ENCODE measurements at places on chromosomes 16 and 17.

- DNase-seq = no peak
Measured at GRCh38 chr17:82449883-82450356, 632 bp downstream of the CYBC1 start.

DNA sequence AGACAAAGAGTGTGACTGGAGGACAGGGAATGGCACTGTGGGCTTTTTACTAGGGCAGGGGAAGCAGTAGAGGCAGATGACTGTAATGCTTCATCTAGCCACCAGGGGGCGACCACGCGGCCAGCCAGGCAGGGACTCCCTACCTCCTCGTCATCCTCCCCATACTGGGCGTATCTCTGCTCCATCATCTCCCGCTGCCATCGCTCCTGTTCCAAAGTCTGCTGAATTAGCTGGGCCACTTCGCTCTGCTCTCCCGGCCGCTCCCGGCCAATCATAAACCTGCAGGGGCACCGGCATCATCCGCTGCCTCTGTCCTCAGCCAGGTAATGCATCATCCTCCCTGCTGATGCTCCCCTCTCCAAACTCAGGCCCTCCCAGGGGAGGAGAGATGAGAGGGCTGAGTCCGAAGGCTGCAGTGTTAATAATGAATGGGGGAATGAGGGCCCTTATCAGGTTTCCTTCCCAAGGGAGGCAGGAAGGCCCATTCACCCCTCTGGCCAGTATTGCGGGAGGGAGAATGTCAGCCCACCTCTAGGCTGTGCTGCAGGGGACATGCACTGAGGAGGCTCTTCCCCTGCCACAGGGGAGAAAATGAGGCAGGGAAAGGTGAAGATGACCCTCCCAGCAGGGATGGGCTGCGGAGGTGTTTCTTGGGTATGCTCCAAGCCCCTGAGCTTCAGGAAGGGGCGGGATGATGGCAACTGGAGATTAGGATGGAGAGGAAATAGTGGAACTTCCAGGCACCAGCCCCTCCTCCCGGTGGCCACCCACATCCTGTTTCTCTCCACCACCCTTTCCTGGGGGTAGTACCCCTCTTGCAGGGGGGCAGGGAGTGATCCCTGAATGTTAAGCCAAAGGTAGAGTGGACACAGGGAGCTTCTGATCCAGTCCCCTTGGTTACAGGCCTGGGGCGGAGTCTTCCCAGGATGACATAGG is 10.3 kb upstream of the SAMD14 start:
- DNase-seq = peak; percentile 74

GRCh38 chr16:30628628-30629540 is 18.7 kb upstream of the ZNF689 start:
- DNase-seq = peak; percentile 79

DNA sequence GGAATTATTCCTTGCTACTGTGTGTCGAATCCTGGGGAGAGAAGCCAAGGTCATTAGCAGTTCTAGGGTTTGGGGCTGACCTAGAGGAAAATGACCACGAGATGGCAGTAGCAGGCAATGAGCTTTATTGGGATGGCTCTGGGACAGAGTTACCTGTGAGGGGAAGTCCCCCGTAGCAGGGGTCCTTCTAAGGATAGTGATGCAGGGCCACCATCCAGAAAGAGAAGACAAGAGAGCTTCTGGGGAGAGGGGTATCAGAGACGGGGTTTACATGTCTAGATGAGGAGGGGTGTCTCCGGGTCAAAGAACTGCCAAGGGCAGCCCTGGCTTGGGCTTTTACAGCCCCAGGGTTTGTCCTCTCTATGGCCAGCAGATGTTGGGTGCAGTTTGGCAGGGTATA is 6.4 kb upstream of the GGT6 start:
- DNase-seq = peak; percentile 49

GRCh38 chr17:60901242-60901641 is 223.6 kb downstream of the BCAS3 start:
- DNase-seq = peak; percentile 79

DNA sequence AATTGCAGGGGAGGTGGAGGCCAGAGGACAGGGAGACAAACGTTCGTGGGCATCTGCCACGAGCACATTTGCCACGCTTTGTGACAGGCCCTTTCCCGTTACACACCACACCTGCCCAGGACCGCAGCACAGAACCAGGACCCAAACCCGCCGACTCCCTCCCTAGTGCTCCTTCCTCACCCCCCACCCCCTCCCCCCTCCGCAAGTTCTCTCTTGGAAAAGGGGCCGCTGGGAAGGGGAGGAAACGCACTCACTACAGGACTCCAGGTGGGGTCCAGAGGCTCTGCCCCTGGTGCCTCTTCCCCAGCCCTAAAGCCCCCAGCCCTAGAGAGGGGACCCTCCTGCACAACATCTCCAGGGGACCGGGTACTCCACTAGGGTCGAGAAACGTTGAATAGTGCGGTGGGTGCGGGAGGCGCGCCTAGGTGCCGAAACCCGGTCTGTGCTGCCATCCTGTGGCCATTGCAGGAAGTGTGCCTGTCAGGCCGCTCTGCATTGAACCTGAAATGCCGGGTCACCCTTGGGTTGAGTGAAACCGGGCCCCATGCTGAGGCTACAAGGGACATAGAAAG is 21.9 kb upstream of the EIF1 start:
- DNase-seq = peak; percentile 71

GRCh38 chr17:58813712-58814111 is 58.1 kb downstream of the PPM1E start:
- no peak for DNase-seq

- DNase-seq = no peak
Measured at GRCh38 chr17:49439673-49440571, 25.2 kb upstream of the PHB1 start.

DNA sequence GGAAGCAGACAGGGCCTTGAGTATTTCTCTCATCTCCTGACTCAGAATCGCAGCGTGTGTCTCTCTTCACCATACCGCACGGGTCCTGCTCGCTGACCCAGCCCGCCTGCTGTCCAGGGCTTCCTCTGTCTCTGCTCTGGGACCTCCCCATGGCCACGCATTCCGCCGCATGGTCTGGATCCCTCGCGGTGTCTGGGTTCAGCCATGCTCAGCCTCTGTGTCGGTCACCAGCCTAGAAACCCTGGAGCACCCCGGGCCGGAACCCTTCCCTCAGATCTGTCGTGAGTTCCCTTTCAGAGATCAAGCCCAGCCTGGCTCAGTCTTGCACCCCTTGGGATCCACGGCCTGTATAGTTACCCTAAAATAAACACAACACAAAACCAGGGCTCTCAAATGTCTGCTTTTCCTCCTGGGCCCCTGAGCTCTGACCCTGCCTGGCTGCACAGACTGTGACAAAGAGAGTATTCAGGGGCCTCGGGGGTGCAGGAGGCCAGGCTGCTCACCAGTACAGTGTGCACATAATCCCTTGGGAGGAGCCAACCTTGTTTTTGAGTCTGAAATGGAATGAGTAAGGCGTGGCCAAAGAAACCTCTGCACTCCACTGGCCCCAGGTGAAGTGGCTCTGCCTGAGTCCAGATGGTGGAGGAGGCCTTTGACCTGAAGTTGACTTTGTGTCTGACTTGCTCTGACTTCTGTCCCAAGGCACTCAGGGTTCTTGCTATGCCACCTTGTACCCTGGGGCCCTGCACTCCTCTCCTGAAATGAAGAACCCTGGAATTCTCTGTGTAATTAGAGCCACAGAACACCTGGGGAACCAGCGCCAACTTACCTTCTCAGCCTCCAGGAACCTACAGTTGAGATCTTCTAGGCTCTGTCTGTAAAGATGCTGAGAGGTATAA is 5.8 kb upstream of the SPIRE2 start:
- DNase-seq = no peak

DNA sequence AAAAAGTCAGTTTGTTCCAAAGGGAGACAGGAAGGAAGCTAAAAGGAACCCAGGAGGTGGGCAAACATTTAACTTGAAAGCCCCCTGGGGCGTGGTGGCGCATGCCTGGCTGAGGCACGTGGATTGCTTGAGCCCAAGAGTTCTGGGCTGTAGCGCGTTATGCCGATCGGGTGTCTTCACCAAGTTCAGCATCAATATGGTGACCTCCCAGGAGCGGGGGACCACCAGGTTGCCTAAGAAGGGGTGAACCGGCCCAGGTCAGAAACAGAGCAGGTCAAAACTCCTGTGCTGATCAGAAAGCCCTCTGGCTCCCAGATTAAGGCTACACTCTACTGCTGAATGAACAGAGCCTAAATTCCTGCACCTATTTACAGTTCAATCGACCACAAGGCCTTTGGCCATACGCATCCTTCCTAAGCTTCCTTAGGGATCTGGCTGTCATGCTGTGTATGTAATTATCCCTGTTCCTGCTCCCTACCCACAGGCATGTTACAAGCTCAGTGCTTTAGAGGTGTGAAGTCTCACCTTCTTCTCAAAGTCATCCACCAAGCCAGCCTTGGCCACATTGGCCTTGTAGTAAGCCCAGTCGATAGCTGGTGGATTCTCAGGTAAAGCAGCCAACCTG is 5.0 kb downstream of the ATP5PD start:
- DNase-seq = no peak

DNA sequence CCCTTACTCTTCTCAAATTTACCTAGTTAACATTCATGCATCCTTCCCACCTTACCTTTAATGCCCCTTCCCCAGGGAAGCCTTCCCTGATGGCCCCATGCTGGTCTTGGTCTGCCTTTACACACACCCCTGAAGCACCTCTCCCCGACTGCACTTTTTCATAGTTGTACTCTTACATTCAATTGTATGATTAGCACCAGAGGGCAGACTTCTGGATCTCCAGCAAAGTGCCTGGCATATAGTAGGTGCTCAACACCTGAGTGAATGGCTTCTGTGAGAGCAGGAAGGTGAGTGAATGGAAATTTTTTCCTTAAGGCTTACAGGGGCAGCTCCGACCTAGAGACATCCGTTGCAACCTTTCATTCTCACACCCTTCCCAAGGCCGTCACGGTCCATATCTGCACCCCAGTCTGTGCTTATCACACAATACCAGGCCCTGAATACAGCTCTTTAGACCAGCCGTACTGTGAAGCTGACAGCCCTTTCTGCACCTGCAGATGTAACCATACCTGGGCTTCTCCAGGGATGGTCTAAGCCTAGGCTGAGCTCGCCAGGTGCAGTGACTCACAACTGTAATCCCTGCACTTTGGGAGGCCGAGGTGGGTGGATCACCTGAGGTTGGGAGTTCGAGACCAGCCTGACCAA is 4.4 kb downstream of the PGAP3 start:
- DNase-seq = no peak

GRCh38 chr17:9833922-9834321 is 8.2 kb downstream of the GLP2R start:
- no peak for DNase-seq

DNA sequence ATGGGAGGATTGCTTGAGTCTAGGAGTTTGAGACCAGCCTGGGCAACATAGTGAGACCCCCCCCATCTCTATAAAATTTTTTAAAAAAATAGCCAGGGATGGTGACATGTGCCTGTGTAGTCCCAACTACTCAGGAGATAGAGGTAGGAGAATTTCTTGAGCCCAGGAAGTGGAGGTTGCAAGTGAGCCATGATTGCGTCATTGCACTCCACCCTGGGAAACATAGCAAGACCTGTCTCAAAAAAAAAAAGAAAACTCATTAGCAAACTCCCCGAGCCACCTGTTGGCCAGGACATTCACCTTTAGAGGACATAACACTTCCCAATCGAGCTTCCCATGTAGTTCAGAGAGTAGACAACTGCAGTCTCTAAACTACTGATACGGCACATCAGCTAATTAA is 274.2 kb downstream of the ABCC12 start:
- DNase-seq = no peak

DNA sequence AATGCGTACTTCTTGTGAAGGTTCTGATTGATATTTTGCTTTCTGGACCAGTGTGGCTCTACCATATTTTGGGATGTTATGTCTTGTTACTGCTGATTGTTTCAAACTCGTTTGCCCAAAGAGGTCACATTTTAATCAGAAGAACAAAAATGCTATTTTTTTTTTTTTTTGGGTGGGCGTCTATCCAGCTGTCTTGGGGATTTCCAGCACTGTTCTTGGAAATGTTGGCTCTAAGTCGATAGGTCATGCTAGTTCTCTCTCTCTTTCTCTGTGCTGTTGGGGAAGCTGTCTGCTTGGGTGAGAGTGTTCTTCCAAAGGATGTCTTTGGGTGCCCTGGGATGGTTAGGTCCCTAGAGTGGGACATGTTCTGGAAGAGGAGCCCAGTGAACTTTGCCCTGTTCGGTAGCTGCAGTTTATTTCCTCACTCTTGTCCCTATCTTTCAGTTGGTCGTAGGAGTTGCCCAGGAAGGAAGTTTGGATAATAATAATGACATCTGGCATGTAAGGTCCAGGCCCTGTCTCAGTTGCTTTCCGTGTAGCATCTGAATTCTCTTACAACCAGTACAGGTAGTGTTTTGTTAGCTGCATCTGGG is 2.9 kb downstream of the IRF8 start:
- peak; percentile 54 for DNase-seq

DNA sequence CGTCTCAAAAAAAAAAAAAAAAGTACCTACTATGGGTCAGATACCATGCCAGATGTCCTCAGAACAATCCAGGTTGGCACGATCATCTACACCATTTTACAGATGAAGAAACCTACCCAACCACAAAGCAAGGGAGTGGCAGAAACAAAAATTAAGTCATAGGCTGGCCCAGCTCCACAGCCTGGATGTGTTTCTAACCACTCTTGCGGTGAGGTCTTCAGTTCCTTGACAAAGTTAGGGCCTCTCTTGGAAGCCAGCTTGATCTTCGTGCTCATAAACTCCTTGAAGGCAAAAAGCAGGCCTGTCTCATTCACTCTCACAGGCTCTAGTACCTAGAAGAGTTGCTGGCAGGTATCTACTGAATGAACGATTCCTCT is 6.2 kb downstream of the GGA2 start:
- DNase-seq = peak; percentile 31

DNA sequence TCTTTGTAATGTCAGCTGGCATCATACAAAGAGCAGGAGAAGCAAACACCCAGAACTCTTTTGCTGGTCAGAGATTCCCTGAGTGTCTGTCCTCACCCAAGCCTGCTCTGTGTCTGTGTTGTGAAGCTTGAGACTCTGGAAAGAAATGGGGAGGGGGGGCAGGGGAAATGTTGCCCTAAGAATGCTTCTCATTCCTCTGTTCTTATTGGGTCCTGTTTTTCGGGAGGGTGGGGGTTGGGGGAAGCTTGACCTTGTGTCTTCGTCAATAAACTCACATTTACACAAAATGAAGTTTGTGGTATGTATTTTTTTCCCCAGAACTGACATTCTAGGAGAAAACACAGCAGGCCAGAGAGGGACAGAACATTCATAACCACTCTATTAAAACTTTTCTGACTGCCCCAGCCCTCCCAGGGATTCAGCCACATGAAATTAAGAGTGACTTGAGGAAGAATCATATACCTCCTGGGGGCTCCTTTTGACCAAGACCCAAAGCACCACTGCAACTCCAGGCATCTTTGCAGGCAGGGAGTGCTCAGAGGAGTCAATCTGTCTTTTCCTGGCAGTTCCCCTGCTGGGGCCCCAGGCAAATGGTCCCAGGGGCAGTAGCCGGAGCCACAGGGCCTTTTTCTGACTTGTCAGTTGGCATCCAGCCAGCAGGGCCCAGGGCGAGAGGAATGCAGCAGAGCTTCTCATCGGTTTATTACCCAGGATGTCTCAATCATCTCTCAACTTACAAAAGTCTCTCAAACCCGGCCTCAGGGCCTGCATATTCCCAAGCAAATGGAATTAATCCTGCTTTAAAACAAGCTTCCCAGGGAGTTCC is 5.1 kb upstream of the RASL10B start:
- DNase-seq = no peak

GRCh38 chr17:61366076-61366714 is 33.4 kb upstream of the TBX2 start:
- DNase-seq = no peak

- DNase-seq = no peak
Measured at GRCh38 chr16:63980763-63981162, 1141.1 kb downstream of the CDH11 start.

Measured in inflammatory macrophage treated with lipopolysaccharide for 4 hours (primary cell).